Choroid plexus epithelial cell (primary cell): ENCODE measurements at places on chromosomes 3 and 15.

- DNase-seq: no peak
These were observed 9.3 kb upstream of the TOPAZ1 start for GRCh38 chr3:44232407-44232806.

GRCh38 chr3:151697496-151697895, 36.2 kb upstream of the AADACL2 start:
- peak; percentile 77 for DNase-seq

DNA sequence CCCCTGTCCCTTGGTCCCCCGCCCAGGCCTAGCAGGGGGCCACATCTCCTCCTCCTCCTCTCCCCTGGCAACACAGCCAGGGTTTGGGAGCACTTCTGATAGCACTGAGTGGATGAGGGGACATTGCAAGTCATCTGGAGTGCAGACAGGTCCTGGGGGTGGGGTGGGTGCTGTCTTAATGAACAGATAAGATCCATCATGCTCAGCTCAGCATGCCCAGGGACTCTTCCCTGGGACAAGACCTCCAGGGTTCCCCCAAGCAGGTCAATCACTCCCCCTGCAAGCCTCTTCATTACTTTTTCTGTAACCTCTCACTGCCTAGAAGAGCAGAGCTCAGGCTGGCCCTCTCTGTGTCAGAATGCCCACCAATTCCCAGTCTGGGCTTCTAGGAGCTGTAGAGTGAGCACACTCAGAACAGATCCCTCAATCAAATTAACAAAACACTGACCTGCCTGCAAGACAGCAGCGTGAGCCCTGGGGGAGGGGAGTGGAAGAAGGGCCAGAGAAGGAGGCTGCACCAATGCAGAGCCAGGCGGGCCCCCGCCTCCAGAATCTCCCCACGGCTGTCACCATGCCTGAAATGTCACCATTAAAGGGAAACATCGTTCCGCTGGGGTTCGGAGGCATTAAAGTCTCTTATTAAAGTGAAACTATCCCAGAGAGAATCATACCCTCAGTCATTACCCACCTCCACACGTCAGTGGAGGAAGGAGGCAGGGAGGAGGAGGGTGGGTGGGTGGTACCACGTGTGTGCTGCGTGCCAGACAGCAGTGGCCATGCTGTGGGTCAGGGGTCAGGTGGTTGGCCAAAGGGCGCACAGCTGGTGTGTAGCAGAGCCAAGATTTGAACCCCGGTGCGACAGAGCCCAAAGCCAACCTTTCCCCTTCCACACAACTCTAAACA, 114.7 kb upstream of the LINGO1 start:
- no peak for DNase-seq

DNA sequence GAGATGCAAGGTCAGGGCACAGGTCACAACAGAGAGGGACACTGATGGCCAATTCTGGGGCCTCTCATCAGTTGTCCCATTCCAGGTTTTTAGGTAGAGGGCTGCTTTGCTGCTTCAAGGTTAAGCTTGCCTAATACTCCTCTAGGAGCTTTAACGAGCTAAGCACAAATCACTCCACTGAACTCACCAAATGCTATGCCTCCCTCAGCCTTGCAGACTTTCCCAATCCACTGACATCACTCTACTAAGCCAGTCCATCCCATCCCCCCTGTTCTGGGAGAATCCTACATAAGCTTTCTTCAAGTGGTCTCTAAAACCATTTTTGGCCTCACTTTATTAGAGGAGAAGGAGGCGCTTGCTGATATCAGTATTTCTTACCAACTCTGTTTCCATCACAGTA, 24.8 kb upstream of the PDCD6IP start:
- DNase-seq: peak; percentile 14

- DNase-seq: no peak
These were observed 54.6 kb upstream of the C3orf49 start for GRCh38 chr3:63764511-63764910.

- DNase-seq: no peak
These were observed 4.7 kb upstream of the ARHGEF3 start for GRCh38 chr3:56806407-56806806.

GRCh38 chr3:58231666-58232065, 5.9 kb upstream of the ABHD6 start:
- no peak for DNase-seq
